H54 (cell line): ENCODE measurements at places on chromosomes 13 and 19.

GRCh38 chr13:50268500-50268899 lies 253.3 kb downstream of the KCNRG start:
- no peak for DNase-seq

DNA sequence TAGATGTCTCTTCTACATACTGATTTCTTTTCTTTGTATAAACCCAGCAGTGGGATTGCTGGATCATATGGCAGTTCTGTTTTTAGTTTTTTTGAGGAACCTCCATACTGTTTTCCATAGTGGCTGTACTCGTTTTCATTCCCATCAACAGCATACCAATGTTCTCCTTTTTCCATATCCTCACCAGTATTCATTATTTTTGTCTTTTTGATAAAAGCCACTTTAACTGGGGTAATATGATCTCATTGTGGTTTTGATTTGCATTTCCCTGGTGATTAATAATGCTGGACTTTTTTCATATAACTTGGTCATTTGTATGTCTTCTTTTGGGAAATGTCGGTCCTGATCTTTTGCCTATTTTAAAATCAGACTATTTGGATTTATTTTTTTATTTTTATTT lies 108.5 kb downstream of the PAN3 start:
- DNase-seq = no peak

DNA sequence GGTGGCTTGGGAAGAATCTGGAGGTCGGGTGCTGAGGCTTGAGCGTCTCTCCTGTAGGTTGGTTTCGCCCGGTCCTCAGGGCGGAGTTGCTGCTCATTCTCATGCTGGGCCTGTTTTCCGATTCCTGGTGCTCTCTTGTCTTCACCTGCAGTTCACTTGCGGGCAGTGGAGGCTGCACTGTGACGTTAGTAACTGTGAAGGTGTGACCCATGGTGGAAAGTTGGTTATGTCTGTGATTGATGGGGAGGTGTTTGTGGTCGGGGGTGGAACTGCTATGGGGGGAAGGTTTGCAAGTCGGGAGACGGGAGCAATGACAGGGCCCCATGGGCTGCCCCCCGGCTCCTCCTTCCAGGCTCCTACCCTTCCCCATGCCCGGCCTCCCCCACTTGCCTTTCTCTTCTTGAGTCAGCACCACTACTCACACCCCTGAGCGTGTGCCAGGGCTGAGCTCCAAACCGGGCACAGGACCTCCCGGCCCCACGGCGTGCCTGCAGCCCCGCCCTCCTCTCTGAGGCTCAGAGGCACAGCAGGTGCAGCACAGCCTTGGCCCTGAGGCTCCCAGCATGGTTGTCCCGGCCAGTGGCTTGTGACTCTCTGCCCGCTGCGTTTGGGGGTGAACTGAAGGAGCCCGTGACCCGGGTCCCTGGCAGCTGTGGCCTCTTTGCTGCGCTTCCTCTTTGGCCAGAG lies 79.1 kb downstream of the ATP11A start:
- DNase-seq = no peak

DNA sequence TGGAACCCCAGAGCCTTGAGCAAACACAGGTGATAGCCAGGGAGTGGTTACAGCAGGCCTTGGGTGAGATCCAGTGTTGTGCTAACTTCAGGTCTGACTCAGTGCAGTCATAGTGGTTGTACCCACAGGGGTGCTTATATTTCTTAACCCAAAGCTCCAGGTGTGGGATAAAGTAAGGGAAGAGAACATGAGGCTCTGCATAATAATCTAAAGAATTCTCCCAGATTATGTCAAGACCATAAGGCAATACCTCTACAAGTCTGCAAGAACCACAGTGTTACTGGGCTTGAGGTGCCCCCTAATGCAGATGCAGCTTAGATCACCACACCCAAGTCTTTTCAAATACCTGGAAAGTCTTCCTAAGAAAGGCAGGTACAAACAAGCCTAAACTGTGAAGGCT lies 485.4 kb downstream of the RFC3 start:
- no peak for DNase-seq

DNA sequence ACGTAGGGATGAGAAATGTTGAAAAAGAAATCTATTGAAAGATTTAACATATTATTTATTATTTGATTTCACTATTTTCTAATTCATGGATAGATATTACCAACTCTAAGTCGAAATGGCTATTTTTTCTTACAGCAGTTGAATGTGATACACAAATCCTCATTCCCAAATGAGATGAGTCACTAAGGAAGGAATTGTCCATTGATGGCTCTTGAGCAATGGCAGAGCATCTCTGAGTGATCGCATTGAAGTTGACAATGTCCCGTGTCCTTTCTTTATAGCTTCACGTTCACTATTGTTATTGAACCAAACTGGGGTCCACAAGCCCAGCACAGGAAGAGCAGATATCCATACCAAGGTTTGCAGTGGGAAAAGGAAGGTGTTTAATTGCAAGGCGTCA lies 648.3 kb upstream of the SPRY2 start:
- DNase-seq = no peak

DNA sequence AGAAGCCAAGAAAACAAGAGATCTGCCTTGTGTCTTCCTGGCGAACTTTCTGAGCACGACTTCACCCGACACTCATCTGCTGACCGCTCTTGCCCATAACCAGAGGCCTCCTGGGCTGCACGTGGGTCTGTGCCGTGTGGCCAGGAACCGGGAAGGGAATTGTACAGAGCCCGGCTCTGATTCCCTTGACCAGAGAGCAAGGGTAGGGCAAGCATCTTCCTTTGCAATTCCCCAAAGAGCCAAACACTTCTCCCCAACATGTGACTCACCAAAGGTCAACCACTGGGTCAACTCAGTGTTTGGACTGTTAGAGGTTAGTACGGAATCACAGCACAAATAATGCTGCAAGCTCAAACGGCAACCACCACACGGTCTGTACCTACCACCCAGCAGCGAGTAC lies 48.9 kb downstream of the KLF2 start:
- peak; percentile 47 for DNase-seq

DNA sequence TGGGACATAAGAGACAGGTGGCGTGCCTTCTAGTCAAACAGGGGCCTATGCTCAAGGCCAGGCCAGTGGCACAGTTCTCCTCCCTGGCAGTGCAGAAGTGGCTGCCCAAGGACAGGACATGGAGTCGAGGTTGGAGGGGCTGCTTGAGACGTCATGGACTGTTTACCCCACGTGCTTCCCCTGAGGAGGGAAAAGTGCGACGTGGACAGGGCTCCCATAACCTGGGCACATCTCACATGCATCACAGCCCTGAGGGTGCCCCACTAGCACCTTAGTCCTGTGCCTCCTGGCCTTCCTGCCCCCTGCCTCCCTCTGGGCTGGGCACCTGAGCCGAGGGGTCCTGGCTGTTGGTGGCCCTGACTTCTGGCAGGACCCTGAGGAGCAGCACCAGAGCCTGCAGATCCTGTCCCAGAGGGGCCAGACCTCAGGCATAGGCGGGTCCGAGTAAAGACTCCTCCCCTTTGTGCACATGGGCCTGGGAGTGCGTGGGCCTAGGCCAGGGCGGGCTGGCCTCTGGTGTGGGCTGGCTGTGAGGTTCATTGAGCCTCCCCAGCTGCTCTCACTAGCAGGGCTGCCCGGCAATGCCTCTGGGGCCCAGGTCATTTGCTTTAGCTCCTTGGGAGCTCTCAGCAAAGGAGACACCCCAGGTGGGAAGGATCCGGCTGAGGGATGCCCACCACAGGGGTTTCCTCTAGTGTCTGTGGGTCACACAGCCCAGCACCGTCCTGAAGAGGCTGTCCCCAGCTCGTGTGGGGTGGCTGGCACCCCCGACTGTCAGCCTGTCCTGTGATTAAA lies 65.7 kb downstream of the CEBPG start:
- no peak for DNase-seq

GRCh38 chr13:30022796-30023195 lies 172.4 kb upstream of the UBL3 start:
- no peak for DNase-seq
